ENCODE measurements at places on chromosomes 12 and 14.

DNA sequence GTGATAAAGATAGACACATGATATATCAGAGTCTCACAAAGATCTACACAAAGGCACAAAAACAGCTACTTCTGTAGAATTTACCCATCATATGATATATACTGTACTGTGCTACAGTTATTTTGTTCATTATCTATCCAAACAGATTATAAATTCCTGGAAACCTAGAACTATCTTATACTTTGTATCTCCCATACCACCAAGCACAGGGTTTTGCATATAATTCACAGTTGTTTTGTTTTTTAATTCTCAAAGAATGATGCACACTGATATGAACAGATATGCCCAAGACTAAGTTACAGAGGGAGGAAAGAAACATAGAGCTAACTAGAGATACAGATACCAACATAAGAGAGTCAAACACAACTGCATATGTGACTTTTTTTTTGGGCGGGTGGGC is 3.4 kb downstream of the PRKAG1 start:
- no peak for DNase-seq

- DNase-seq, result no peak
Observed at GRCh38 chr12:10563002-10563401, 50.4 kb downstream of the MAGOHB start.

DNA sequence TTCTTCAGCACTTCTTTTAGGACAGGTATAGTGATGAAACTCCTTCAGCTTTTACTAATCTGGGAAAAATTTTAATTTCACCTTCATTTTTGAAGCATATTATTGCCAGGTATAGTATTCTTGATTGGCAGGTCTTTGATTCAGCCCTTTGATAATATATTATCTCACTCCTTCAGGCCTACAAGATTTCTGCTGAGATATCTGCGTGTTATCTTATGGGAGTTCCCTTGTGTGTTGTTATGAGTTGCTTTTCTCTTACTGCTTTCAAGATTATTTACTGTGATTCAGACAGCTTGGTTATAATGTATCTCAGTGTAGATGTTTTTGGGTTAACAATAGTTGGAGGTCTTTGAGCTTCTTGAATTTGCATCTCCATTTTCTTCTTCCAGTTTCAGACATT is 87.4 kb downstream of the ATF7IP start:
- no peak for DNase-seq

- no peak for DNase-seq
Observed at GRCh38 chr12:41605545-41606305, 417.6 kb downstream of the PDZRN4 start.

DNA sequence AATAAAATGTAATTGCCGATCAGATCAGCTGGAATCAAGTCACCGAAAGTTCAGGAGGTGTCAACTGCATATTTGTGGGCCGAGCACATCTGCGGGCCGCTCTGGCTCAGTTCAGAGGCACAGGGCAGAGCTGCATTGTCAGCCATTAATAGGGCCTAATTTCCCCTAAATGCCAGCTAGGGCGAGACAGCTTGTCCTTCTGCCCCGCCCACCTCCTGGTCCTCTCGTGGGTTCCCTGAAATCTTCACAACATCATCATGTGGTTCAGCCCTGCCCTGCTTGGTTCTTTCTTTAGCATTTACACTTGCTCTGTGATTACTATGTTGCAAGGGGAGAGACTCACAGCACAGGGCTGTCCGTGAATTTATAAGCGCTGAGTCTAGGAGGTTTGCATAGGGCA is 148.9 kb downstream of the CHST11 start:
- DNase-seq, result no peak

DNA sequence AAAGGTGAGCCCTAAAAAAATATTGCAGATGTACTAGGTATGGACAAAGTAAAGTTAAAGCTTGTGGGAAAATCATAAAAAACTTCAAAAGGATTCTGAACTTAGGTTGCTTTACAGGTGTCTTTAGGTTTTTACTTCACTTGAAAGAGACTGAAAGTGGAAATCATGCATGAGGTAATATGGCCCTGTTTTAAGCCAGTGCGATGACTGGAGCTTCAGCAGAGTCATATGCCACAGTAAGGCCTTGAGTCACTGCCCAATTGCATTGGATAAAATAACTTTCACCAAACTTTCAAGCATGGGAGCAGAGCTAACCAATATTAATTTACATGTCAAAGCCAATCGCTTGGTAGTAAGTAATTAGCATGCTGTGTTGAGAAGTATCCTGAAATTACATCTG is 63.9 kb upstream of the TMEM260 start:
- DNase-seq, result no peak

All from H54 (cell line).